Trophoblast cell (in vitro differentiated cells and primary cell): ENCODE measurements at places on chromosomes 6 and 20.
A peak's percentile ranks its signal among the peaks of the same experiment; 100 is the strongest.

DNA sequence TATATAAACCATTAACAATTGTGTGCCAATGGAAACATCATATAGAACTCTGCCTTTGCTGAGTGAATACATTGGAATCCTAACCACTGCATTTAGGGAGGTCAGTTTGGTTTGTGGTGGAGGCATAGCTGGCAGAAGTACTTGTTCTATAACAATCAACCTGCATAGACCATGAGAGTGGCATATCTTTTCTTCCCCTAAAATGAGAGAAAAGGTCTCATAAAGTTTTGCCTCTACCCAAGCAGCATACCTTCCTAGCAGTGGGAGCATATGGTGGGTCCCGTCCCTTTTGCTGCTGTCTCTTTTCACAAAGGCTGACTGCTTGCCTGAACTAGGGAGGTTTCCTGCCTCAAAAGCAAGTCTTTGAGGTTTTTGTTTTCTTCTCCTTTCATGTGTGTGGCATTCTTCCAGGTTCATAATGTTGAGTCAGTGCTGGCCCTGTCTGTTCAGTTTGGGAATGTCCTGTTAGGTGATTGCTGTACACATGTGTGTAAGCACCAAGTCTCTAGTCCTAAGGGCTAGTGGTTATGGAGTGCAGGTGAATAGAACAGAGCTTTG is 61.2 kb upstream of the SUPT3H start:
- DNase-seq: no peak

- peak; percentile 64 for DNase-seq
Measured at GRCh38 chr6:108665495-108666196, 104.9 kb downstream of the FOXO3 start.

GRCh38 chr6:13536796-13537526 is 37.4 kb upstream of the SIRT5 start:
- DNase-seq: no peak

- DNase-seq: no peak
Measured at GRCh38 chr6:151589667-151590066, 95.8 kb downstream of the CCDC170 start.

DNA sequence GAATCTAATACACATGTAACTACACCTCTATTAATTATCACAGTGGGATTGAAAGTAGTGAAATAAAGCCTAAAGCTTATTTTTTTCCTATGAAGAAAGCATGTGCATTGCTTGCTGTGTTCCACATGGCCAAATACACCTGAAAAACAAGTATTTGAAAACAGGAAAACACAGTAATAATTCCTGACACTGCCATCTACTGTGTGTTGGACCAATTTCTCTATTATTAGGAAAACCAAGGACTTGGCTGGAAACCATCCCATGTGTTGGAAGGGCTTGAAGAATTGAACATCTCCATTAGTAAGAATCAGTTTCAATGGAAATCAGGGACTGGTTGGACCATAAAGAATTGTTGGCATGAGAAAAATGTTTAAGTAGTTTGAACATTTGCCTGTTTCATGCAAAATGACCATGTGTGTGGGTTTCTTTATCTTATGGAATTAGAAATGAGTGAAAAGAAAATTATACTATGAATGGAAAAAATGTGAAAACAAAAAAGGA is 124.1 kb downstream of the PHF3 start:
- DNase-seq: no peak

- no peak for DNase-seq
Measured at GRCh38 chr20:6767126-6767535, 355 bp upstream of the BMP2 start.

DNA sequence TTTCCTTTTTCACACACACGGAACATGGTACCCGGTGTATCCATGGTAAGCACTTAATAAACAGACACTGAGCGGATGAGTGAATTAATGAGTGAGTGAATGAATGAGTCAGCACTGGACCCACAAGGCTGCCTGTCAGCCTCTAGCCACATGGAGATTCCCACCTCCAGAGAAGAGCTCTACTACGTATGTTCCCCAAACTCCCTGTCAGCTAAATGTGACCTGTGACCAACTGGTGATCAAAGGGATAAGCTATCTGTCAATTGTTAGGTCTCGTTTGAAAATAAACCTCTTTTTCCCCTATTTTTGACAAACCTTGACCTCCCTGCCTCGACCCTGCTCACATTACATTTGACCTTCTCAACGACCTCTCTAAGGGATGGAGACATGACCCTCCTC is 24.5 kb upstream of the TAF8 start:
- no peak for DNase-seq

DNA sequence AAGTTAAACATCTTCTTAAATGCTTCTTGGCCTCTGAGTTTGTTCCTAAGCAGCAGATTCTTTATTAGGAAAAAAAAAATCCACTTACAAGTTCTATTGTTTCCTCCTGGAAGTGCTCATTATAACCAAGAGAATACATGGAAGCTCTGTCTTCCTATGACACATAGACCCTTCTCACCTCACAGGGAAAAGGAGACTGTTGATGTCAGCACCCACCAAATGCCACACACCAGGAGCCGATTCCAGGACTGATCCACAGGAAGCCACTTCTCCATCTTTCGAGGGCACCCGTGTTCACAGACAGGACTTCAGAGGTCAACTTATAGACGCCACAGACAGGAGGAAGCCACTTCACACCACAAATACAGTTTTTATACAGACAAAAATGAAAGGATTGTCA is 13.4 kb upstream of the BNIP5 start:
- DNase-seq: no peak

DNA sequence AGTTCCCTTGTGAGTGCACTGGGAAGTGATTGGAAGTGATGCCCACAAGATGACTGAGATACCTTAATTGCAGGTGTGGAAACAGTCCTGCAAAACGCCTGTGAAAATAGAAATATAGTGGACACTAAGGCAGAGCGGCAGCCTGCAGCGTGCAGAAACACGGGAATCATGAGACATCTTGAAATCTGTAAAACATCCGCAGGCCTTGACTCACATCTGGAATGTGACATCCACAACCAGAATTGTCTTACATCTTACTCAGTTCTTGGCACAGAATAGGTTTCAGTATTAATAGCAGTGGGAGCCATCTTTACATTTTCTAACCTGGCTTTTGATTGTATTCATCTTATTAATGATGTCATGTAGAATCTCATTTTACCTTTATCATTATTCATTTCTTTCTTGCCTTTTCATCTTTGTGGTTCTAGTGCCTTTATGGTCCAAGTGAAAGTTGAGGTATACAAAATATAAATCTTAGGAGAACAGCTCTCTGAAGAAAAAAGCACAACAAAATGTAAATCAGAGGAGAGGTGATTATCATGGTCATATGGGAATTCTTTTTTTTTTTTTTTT is 44.6 kb downstream of the CDYL start:
- peak; percentile 36 for DNase-seq

GRCh38 chr6:31622684-31623091 is 2.2 kb downstream of the PRRC2A start:
- peak; percentile 30 for DNase-seq

DNA sequence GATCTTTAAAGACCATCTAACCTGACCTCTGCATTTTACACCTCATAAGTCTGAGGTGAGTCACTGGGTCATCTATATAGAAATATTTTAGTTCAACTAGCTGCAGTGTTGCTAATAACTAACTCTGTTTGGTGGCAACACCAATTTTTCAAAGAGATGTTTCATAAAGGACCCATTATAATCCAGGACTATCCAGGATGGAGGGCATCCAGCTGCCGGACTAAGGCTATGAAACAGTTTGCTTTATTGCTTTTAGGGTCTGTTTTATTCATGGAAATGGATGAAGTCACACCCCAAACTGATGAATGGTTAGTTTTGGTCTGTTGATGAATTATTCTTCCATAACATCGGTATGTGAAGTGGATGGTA is 204.2 kb upstream of the GMDS start:
- no peak for DNase-seq

DNA sequence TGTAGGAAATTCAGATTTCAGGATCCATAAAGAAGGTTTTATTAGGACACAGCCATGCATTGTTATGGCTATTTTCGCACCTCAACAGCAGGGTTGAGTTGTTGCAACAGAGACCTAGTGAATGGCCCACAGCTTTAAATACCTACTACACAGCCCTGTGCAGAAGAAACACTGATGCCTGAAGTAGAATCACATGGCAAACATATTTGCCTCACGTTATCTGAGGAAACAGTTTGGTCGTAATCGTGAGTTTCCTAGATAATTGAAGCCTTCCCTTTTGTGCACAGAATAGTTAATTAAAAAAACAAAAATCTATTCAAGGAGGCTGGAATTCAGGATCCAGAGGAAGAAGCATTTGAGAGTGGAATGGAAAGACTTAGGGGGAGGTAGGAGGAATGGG is 55.1 kb downstream of the GCNT2 start:
- no peak for DNase-seq

DNA sequence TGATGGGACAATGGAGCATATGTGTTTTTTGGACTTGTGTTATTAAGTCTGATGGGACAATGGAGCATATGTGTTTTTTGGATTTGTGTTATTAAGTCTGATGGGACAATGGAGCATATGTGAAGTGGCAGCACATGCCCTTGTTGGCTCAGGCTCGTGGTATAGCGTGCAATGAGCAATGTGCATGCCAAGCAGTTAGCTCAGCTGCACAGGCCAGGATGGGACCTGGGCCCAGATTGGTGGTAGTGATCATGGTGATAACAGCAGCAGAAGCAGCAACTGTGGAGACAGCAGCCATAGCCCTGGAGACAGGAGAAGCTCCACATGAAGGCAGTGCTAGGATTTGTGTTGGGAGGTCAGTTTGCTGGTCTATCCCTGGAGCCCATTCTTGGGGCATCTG is 61.1 kb downstream of the IL20RA start:
- DNase-seq: no peak

DNA sequence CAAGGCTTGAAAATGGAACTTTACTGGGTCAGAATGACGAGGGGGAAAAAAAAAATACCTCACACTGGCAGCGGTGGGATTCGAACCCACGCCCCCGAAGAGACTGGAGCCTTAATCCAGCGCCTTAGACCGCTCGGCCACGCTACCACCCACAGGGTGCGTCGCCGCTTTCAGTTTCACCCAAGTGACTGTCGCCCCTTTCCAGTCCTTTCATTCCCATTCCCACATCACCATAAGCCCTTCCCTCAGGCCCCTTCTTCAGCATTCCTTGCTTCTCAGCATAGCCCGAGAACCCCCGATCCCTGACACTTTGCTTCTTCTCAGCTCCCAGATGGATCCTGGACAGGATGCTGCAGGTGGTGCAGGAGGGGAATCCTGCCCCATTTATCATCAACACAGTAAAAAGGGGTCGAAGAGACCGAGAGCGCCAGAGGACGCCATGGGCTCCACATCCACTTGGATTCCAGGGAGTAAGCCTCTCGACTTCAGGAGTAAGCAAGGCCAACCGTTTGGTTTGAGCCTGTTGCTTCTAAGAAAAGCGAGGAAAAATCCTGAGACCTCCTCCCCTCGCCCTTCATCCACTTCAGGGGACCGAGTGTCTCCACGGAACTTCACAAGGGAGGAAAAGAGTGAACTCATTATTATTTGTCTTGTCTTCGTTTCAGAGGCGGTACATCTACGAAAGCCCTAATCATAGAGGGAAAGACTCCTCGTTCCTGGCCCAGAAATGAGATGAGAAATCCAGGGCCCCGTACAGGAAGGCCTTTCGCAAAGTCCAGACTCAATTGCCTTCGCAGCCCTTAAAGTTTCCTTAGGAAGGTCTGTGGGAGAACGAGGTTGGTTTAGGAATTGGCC is 20.0 kb upstream of the TRIM27 start:
- peak; percentile 58 for DNase-seq

- no peak for DNase-seq
Measured at GRCh38 chr6:148700741-148701311, 46.0 kb upstream of the UST start.

DNA sequence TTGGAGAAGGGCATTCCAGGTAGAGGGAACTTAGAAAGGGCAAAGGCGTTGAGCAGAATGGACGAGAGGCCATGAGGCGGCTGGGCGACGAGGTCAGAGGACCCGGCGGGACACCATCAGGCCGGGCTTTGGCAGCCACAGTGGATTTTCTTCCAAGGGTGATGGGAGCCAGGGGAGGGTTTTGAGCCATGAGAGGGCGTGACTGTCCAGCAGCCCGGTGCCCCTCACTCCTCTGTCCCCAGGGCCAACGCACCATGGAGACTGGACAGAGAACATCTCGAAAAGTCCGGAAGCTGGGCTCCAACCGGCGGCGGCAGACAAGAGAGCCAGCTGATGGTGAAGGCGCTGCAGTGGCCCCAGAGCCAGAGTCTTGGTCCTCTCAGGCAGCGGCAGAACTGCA is 6.4 kb downstream of the RAB44 start:
- DNase-seq: no peak

DNA sequence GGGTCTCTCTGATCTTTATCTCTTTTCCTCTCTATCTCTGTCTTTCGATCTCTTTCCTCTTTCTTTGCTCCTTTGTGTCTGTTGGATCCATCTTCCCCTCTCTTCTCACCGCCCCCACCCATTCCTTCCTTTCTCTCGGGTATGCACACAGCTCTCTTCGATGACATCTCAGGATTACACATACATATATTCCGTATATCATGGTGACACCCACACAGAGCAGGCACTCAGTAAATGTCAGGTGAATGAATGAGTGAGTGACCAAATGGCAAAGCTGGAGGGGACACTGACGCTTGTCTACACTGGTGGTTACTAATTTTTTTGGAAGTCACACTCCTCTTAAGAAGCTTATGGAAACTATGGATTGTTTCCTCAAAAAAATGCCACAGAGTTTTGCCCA is 9.9 kb downstream of the VSTM2L start:
- no peak for DNase-seq

DNA sequence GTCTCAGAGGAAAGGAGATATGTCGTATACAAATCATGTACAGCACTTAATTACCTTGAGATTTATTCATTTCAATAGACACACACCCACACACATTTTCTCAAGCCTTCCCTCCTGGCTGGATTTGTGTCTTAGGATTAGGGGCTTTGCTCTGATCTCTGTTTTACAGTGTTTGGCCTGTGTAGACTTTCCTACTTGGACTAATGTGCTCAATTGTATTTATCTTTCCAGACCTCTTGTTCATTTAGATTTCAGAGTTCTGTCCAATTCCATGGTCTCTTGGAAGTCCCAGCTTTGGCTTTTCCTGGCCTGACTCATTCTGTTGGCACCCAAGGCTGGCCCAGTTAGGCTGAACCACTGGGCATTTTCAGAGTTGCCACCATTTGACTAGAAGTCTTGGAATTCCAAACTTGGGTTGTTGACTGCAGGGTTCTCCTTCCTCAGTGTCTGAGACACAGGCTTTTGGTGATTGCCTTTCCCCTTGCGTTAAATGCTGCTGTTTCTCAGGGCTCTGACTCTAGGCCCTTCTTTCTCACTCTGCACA is 8.9 kb upstream of the RFPL4B start:
- DNase-seq: no peak
